Caco-2 (cell line): ENCODE measurements at places on chromosomes 6 and 20.
A peak's percentile ranks its signal among the peaks of the same experiment; 100 is the strongest.

- no peak for DNase-seq
These were observed 1.9 kb downstream of the FNDC11 start for GRCh38 chr20:63555661-63556381.

- no peak for DNase-seq
These were observed 129.2 kb downstream of the SAMD5 start for GRCh38 chr6:147637620-147638195.

DNA sequence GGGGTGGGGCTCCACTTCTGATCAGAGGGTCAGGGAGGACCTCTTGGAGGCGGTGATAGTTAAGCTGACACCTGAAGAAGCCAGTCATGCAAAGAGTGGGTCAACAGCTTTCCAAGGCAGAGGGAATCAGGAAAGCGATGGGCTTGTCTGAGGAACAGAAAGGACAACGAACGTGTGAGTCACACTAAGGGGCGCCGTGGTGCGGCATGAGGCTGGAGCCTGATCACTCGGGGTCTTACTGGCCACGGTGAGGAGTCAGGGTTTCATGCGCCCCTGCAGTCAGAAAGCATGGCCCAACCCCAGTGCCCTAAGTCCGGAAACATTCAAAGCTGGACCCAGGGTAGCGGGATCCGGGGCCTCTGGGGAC lies 50.6 kb upstream of the SLC32A1 start:
- no peak for DNase-seq

DNA sequence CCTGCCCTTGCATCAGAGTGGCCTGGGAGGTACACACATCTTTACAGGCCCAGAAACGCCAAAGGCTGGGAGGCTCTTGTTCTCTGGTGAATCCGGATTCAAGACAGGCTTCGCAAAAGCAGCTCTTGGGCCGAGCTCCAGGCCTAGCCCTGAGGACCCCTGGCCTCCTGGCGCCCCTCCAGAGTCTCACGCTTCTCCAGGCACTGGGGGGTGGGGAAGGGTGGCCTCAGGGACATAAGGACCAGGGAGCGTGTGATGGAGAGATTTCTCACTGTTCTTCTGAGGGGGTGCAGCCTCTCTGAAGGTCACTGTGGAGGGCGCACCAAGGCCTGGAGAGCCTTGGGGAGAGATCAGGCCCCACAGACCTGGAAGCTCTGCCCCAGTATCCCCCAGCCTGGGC lies 349.2 kb downstream of the ZFAND3 start:
- DNase-seq: no peak

- no peak for DNase-seq
These were observed 425.7 kb upstream of the CHD6 start for GRCh38 chr20:42043921-42044320.

GRCh38 chr6:12369781-12370262 lies 79.7 kb downstream of the EDN1 start:
- no peak for DNase-seq

- DNase-seq: no peak
These were observed 670 bp downstream of the NCOA5 start for GRCh38 chr20:46089167-46089416.

DNA sequence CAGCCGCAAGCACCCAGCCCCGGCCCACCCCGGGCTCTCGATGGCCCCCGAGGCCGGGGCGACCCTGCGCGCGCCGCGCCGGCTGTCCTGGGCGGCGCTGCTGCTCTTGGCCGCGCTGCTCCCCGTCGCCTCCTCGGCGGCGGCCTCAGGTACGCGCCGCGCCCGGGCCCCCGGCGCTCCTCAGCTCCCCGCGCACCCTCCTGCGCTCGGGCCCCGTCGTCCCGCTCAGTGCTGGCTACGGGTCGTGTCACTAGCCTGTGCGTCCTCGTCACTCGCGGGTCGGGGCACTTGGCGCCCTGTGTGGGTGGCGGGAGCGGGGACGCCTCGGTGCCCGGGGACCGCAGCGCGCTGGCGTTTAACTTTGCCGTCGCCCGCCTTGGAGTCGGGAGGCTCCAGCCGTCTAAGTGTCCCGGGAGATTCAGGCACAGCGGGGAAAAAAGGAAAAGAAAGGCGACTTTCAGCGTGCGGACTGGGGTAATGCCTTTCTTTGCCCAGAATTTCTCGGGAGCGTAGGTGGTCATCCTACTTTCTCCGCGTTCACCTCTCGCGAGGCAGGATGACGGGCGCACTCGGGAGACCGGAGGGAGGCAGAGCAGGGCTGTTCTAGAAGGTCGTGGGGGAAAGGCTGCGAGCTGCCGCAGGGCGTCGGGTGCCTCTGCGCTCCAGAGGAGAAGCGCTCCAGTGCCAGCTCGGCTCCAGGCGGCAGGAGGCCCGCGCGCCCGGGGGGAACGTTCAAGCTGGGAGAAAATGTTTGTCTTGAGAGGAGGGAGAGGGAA lies 545 bp downstream of the FNDC1 start:
- no peak for DNase-seq

DNA sequence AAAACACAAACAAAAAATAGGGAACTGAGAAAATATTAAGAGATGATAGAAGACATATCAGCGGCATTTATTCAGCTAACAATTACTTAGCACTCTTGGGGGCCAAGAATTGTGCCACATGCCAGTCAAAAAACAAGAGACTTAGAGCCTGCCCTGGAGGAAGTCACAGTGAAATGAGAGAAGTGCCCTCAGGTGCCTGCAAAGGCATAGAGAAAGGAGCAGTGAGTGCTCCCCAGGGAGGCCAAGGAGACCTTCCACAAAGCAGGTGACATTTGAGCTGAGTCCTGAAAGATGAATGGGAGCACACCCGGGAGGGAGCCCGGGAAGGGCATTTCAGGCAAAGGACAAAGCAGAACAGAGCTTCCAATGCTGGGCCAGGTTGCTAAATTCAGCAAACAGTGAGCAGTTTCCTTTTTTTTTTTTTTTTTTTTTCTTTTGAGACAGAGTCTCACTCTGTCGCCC lies 184.7 kb upstream of the JARID2 start:
- DNase-seq: no peak

- DNase-seq: no peak
These were observed 1.1 kb upstream of the LCA5 start for GRCh38 chr6:79538106-79538971.

- no peak for DNase-seq
These were observed 24.6 kb upstream of the FOXF2 start for GRCh38 chr6:1364791-1365190.

DNA sequence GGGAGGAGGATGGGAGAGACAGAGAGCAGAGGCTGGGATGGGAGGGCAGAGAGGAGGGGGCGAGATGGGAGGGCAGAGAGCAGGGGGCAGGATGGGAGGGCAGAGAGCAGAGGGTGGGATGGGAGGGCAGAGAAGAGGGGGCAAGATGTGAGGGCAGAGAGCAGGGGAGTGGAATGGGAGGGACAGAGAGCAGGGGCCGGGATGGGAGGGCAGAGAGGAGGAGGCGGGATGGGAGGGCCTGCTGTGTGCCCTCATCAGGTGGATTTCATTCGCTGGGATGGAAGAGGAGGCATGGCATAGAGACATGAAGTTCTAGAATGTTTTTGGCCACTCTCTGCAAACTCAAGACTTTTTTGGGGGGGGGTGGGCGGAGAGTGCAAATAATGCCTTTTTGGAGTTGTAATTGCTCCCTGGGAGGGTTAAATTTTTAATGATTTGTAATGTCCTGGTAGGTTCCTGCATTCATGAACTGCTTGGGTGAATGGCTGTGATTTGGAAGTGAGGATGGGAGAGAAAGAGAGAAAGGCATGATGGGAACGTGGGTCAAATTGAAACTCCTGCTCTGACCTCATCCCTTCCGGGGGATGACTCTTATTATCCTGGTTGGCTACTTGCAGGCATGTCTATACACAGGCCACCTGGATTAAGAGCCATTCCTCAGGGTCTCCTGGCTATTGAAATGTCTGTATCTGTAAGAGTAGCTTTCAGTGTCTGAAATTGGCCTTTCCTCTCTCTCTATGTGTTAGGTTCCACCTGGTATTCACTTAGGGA lies 162.4 kb upstream of the AGPAT4 start:
- DNase-seq: no peak

GRCh38 chr6:132286298-132287019 lies 114.8 kb downstream of the MOXD1 start:
- no peak for DNase-seq

DNA sequence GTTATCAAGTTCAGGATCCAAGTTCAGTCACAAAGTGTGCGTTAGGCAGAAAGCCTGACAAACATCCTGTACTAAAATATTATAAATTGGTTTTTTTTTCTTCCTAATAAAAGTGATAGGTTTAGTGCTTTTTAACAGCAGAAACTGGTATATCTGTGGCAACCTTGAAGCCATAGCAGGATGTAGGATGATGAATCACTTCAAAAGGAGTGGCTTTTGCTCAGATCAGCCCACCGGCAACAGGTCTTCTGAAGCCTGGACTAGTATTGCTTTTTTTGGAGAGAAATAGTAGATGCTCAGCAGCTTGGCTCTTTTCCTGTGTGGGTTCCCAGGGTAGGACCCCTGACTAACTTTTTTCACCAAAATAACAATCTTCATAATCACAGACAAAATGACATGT lies 190.8 kb downstream of the EPM2A start:
- DNase-seq: no peak

DNA sequence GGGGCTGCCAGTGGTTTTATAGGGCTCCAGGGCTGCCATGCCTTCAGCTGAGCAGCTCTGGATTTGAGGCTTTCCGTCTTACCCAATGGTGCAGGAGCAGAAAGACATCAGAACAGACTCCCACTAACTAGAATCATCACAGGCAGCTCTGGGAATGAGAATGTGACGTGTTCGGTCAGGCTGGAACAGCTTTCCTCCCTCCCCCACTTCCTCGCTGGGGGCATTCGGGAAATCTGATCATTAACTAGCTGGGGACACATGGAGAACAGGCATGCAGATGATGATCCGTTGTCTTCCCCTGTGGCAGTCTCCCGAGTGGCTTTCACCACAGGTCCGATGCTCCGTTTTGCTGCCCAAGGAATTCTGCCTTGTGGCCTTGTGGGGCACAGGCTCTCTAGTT lies 5.5 kb upstream of the MTG2 start:
- no peak for DNase-seq

GRCh38 chr20:38303908-38304379 lies at the start of gene BPI:
Gene BPI (plus strand): TSS chr20:38304156. CDS start chr20:38304224, 68 bp downstream.
- no peak for DNase-seq

GRCh38 chr20:25476106-25477013 lies 68.9 kb downstream of the GINS1 start:
- no peak for DNase-seq

GRCh38 chr6:118659513-118660217 lies 8.3 kb upstream of the CEP85L start:
- no peak for DNase-seq

DNA sequence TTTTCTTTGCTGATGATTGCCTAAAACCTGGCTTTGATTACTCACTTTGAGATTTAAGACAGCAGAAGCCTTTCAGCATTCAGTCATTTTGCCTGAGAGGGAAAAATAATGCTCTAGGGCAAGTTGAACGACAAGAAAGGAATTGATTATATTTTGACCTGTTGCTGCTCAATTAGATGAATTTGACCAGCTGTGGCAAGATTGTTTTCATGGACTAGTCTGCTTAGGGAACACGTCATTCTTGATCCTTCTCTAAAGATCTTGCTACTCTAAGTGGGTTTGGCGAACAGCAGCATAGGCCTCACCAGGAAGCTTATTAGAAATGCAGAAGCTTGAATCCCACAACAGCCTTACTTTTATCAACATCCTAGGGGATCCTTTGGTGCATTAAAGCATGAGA lies 59.7 kb upstream of the PHACTR1 start:
- DNase-seq: no peak

DNA sequence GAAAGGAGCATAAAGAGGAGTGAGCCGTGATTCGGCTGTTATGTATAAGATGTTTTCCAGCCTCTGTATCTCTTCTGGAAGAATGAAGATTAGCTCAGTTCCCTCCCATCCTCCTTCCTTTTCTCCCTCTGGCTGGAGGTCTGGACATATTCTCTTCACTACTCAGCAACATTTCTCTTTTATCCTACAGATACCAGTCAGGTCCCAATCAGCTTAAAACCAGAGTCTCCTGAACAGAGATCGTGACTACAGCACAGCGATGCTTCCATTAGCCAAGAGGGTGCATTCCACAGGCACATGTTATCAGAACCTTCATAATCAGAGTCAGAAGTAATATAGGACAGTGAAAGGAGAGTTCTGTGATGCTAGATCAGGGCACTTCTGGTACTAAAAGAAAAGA lies 133.9 kb upstream of the SOX4 start:
- DNase-seq: no peak

DNA sequence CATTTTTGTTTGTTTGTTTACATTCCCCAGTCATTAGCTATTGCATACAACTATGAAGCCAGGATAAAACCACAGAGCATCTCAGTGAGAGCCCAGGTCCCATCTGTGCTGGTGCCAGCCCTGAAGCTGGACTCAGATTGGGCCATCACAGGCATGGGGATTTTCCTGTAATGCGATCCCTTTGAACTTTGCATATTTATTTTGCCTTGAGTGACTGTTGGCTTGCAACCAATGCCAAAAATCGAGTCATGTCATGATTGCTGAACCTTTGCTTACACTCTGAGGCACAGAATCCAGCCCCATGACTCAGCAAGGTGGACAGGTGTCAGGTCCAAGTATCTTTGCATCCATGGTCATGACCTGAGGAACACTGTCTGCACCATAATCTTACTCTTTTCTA lies 46.2 kb upstream of the GGTLC1 start:
- peak; percentile 12 for DNase-seq

DNA sequence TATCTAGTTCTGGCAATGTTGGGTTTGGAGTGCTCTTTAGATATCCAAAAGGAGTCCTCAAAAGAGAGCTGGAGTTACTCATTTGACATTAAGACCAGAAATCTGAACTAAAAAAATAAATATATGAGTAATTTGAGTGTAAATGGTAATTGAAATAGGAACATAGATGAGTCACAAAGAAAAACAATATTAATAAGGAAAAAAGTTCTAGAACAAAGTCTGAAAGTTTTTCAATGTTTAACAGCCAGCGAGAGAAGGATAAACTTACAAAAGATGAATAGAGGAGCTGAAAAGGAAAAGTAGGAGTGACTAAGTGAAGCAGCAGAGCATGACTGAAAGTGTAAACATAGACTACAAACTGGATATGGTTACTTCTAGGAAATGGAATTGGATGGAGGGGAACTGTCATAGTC lies 46.8 kb downstream of the EPM2A start:
- no peak for DNase-seq

DNA sequence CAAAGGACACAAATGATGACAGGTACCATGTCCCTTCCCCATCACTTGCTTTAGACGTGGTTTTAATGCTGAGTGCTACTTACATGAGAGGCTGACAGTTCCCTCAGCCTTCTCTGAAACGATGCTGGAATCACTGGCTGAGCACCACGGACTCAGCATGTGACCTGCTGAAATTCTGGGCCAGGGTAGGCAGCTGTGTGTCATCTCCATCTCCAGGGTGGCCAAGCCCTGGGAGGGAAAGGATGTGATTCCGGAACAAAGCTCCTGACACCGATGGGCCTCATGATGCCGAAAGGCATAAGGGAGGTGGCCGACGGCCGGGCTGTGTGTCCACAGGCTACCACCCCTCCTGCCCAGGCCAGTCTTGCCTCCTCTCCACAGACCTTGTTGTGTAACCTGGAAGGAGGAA lies 184.3 kb upstream of the CST7 start:
- DNase-seq: no peak

- DNase-seq: no peak
These were observed 91.0 kb downstream of the PPP1R14C start for GRCh38 chr6:150233843-150234269.

- DNase-seq: no peak
These were observed 146.7 kb upstream of the MLN start for GRCh38 chr6:33950472-33950881.
